Motor neuron (in vitro differentiated cells): ENCODE measurements at places on chromosomes 11 and 22.

- ATAC-seq = peak; percentile 42
Measured at GRCh38 chr11:10693509-10694081, at the start of gene IRAG1. Gene IRAG1, minus strand, starts transcription at chr11:10693755. Its CDS starts 153 bp downstream, at chr11:10693602.

DNA sequence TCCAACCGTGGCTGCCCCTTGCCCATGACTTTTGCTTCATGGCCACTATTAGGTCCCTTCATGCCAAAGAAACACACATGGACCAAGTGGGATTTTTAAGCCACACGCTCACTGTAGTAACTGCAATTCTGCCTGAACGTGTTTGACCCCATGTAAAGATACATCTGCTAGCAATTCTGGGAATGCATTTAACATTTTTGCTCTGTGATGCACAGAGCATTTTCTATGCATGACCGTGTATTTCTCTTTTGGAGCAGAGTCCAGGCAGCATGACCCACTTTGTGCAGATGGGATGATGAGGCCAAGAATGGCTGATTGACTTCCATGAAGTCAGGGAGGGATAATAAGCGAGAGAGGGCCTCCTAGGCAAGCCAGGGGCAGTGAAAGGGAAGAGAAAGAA is 108.5 kb downstream of the TP53I11 start:
- ATAC-seq = peak; percentile 74

DNA sequence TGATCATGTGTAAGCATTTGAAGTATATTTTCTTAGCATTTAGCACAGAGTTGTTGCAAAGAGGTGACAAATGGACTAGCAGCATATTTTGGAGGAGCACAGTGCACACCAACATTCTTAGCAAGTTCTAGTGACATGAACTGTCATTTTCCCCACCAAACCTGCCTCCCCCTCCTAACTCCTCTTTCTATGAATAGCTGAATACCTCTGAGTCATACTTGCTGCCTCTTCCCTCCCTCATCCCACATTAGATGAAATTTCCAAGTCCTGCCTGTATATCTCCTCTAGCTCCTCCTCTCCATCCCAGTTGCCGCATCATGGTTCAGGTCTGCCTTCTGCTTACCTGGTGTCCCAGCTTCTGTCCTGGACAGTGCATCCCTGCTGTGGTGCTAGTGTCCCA is 7.2 kb downstream of the OSBP2 start:
- peak; percentile 56 for ATAC-seq

GRCh38 chr11:124923296-124923695 is 4.2 kb downstream of the HEPN1 start:
- no peak for ATAC-seq

DNA sequence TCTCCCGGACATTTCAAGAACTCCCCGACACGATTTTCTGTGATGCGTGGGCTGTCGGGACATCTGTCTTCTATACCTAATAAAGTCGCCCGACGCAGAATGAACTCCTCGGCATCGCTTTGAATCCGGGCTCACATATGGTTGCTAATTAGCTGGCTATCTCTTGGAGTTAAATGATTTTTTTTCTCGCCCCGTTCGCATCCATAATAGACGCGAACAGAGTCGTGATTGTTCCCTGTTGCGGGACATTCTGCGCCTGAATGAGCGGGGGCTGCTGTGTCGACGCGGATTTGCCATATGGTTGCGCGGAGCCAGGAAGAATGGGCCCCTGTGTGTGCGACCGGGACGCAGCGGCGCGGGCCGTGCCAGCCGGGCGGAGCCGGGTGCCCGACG is 16.4 kb downstream of the CDKN1C start:
- ATAC-seq = no peak

DNA sequence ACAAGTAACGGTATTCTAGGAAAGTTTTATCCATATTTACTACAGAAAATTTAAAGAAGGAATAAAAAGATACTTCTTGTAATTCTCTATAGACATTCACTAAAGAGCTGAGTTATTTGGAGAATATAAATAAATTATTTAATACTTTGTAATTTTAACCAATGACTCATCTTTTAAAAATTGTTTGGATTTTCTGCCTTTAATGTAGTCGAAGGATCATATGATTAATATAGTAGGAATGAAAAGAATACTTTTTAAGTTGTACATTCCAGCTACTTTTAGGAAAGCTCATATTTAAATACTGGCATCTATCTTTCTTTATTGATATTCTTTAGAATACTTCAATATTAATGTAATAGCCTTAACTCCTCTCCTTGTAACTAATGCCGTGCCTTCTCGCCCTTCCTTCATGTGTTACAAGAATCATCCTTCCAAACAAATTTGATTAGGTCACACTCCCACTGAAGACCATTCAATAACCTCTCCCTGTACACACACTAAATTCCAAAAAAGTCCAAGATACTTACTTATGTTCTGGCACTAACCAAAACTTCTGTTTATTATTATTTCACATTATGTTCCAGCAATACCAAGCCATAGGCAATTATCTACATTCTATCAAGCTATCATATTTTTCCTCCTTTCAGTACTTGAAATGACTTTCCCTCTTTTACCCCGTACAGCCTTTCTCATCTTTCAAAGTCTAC is 501.9 kb downstream of the CNTN5 start:
- ATAC-seq = no peak

- no peak for ATAC-seq
Measured at GRCh38 chr11:47994417-47994816, 14.1 kb downstream of the PTPRJ start.

DNA sequence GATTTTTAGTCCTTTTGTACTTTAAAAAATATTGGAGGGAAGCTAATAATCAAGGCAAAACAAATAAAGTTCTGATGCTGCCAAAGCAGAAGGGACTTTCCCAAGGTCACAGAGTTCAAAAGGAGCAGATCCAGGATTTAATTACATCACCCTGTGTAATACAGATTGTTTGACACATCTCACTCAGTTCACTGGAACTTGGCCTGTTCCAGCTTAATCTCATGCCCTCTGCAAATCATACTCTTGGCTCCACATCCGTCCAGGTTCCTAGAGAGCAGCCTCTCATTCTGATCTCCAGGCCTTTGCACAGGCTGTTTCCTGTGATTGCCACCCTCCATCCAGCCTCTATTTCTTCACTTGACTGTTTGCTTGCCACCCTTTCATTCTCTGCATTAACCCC is 151.7 kb downstream of the SPON1 start:
- ATAC-seq = no peak

DNA sequence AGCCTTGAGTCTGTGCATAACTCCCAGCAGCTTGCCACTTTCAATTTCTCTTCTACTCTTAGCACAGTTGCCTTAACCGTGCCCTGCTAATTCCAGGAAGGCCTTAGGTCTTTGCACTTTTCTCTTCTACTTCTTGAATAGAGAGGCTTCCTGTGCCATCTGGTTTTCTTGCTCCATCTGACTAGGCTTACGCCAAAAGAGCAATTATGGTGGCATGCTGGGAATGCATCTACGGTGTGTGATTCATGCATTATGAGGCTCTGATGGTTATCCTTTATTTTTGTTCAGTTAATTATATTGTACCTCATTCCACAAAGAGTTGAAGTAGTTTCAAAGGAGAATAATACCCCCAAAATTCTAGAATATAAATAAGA is 29.4 kb downstream of the SIK2 start:
- peak; percentile 62 for ATAC-seq

- no peak for ATAC-seq
Measured at GRCh38 chr11:69992943-69993694, 85.0 kb upstream of the ANO1 start.

- ATAC-seq = peak; percentile 86
Measured at GRCh38 chr11:46889689-46890475, 28.5 kb downstream of the LRP4 start.

DNA sequence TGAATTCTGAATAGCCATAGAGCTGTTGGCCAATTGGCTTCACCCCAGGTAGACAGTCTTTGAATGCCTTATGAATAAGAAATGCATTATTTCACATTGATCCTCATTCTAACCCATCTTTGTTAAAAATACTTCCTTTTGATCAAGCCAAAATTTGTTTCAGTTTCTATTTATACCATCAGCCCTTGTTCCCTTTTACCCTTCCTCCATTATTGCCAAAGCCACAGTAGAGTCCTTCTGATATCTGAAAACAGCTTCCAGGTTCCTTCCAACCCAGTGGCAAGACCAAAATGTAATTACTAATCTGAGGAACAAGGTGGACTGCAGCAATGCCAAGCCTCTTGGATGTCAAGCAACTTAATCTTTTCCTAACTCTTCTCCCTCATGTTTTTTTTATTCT is 458.8 kb downstream of the BUD13 start:
- ATAC-seq = no peak

DNA sequence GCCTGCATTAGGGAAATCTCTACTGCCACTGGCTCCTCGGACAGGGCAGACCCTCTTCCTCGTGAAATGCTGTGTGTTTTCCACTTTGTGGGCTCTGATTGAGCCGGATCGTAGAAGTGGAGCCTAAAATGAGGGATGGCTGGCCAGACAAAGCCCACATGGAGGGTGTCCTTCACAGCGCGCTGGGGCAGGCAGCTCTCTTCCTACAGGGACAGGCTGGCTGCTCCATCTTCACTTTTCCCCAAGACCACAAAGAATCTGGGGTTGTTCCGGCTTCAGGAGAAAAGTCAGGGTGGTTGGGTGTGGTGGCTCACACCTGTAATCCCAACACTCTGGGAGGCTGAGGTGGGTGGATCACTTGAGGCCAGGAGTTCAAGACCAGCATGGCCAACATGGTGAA is 94.9 kb downstream of the MORC2 start:
- no peak for ATAC-seq

DNA sequence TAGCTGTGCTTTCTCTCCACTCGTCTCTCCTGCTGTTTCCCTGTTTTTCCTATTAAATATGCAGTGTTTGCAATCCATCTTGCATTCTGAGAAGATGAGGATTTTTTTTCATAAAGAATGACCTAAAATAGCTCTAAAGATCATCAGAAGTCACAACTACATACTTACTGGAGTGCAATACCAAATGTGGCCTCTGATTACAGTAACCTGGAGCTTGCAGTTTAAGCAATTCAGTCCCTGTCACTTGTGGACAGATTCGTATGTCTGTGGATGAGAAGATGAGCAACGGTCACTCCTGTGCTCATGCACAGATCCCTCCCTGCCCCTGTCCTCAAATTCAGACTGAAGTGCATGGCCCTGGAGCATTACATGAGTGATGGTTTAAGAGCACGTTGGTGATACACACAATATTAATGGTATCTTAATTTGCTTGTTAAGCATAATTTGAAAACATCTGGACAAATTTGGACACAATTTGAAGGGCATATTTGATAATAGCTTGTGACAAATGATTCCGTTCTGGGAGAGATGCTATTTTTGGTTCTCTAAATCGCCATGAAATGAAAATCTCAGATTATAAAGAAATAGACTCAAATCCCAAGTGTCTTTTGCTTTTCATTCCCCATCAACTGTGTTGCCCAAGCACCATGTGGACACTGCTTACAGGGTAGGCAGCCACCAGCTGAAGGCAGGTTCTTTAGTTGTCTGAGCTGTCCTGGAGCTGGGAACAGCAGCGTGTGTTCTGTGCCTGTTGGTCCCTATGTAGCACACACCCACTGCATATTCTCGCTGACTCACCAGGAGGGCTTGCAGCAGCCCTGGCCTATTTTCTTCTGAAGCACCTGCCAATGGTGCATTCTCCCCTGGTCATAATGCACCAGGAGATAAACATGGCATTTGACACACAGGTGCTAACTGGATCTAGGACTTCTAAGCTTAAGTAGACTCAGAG is 32.6 kb upstream of the PRAME start:
- no peak for ATAC-seq

DNA sequence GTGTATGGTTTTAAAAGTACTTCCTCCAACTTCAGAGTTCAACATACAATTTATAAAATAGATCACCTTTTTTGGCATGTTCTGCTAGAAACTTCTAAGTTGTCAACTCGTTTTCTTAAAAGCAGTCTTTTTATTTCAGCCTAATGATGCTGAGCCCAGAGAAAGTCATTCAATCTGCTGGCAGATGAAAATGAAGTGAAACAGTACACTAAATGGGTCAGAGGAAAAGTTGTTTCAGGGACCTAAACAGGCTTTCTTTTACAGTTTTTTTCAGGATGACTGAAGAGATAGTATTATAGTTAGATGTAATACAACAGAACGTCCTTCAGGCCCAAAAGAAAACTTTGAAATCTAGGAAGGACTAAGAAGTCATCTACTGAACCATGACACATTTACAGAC is 842.7 kb upstream of the CCDC90B start:
- no peak for ATAC-seq

DNA sequence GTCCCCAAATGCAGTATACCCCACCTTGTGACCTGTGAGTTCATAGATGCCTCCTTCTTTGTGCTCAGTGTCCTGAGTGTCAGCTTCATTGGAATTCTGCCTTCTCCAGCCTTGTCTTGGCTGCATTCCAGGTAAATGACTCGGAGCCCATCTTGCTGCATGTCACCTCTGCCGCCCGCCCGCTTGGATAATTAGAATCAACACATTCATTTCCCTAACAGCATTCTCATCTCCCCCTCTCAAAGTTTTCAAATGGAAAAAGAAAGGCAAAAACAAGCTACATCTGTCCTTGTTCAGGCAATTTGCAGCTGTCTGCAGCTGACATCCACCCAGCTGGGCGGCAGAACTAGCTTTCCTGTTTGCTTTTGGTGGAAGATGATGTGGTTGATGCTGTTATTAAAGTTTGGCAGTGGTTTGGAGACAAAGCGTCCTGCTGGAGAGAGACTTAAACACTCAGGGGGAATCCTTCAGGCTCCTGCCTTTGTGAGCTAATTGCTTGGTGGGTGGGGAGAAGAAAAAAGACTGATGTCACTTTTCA is 198.8 kb upstream of the SEZ6L start:
- peak; percentile 80 for ATAC-seq

DNA sequence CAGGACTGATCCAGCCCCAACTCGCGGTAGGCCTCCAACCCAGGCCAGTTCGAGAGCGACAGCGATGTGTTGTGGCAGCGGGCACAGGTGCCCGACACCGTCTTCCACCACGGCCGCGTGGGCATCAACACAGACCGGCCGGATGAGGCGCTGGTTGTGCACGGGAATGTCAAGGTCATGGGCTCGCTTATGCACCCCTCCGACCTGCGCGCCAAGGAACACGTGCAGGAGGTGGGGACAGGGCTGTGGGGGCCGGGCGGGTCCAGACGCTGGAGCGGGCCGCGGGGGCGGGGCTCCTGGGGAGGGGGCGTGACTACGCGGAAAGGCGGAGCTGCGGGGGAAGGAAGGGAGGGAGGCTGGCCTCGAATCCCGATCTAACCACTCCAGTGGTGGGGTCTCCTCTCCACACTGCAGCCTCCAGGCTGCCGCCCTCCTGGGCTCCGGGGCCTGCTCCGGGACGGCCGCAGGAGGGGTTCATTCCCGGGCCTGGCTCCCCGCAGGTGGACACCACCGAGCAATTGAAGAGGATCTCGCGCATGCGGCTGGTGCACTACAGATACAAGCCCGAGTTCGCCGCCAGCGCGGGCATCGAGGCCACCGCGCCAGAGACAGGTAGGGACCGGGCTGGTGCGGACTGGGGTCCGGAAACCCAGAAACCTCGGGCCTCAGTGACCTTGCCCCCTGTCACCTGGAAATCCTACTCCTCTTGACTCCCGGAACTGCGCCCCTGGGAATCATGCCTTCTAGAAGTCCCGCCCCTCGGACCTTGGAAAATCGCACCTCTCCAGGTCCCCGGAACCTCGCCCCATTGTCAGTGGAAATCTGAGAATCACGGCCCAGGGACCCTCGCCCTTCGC is 14.9 kb downstream of the TMEM258 start:
- peak; percentile 33 for ATAC-seq

GRCh38 chr11:64864473-64865285 is 13.7 kb downstream of the EHD1 start:
- ATAC-seq = peak; percentile 17
